Tibial nerve (tissue), 4 donors: ENCODE measurements at places on chromosomes 7 and 10. TPM values are rescaled to one million over a fixed set of nuclear protein-coding genes. Genes with fewer than 3 reads are reported as not detected.

The BAIAP2L1 gene
- 2.7 TPM for total RNA-seq

- H3K4me3 ChIP-seq = no peak overlapping the region
- H3K36me3 ChIP-seq = no peaks in the 10 kb centered on the region
- DNase-seq = no peak
- no peak overlapping the region for H3K27ac ChIP-seq
Measured at GRCh38 chr10:48574817-48575380, 30.0 kb downstream of the ARHGAP22 start.

The ACSM6 gene
- not detected for total RNA-seq

- no peaks in the 10 kb centered on the region for H3K36me3 ChIP-seq
- no peaks in the 10 kb centered on the region for H3K4me1 ChIP-seq
- no peaks in the 10 kb centered on the region for H3K27me3 ChIP-seq
- no peak overlapping the region for H3K4me3 ChIP-seq
- no peak overlapping the region for H3K27ac ChIP-seq
Measured at GRCh38 chr7:83866582-83866981, 217.6 kb upstream of the SEMA3E start.
